Thoracic aorta (tissue), 2 donors: ENCODE measurements at places on chromosomes 12 and 14.

- no peak for DNase-seq
Measured at GRCh38 chr12:38921025-38921677, 15.8 kb upstream of the CPNE8 start.

DNA sequence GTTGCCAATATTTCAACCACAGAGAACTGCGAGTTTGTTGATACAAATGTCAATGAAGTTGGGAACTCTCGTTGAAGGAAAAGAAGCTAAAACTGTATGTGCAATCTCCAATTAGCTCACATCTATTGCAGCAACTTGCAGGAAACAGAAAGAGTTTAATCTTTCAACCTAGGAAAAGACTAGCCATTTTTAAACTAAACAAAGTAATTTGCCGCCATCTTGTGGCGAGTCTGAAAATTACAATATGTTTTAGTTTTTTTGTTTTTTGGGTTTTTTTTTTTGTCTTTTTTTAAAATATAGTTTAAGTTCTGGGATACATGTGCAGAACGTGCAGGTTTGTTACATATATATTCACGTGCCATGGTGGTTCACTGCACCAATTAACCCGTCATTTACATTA, 131.2 kb upstream of the FOXG1 start:
- DNase-seq: no peak

DNA sequence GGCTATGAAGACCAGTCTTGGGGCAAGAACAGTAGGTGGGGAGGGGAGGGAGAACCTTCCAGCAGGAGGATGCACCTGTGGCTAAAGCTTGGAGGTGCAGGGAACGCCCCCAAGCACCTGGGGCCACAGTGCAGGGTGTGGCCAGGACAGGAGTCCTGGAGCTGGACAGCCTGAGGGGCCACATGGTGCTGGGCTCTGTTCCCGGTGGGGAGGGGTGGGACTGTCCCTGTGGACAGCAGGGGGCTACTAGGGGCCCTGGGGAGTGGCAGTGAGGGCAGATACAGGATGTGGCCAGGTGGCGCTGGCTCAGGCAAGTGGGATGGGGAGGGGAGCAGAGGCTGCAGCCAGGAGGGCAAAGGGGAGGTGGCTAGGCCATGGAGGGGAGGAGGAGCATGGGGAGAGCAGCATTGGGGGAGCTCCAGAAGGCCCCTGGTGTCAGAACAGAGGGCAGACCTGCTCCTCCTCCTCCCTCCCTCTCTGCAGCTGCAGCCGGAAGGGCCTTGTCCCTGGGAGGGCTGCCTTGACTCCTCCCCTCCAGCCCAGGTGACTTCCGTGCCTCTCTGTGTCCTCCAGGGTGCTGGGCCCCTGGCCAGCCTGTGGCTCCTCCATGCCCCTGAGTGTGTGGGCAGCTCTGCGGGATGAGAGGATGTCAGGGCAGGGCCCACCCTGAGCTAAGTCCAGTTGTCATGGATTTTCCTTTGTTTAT, 68.4 kb upstream of the DLK1 start:
- DNase-seq: no peak

DNA sequence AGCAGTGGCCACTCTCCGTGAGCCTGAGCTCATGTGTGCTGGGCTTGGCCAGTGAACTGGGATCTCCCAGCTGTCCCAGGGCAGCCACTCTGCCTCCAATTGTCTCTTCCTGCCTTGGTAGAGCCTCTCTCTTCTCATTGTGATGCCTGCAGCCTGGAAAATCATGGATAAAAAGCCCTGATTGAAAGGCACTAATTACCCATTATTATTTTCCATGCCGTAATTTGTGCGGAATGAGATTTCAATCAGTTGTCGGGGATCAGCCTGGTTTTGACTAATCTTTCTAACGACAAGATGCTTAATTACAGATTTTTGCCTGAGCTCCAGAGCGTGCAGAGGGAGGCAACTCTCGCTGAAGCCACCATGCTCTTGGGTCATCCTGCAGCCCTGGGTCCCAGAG, 52.7 kb downstream of the ESRRB start:
- DNase-seq: no peak

DNA sequence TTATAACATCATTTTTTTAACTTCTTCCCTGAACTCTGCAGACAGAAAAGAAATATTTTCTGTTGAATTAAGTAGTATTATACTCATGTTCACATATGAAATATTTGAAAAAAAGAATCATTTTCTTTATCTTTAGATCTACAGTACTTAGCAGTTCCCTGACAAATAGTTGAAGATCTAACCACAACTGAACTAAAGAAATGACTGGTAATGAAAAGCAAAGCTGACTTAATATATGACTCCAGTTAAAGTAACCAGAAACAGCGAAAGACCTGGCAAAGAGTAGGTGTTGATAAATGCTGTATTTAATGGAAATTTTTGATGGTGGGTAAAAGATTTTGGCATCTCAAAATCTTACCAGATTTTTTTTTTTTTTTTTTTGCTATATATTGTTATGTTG, 207.1 kb upstream of the SLC16A7 start:
- DNase-seq: no peak

GRCh38 chr12:75705749-75706711, 194.6 kb upstream of the KRR1 start:
- DNase-seq: peak; percentile 4

- DNase-seq: no peak
Measured at GRCh38 chr12:110530511-110530910, 28.4 kb downstream of the RAD9B start.

DNA sequence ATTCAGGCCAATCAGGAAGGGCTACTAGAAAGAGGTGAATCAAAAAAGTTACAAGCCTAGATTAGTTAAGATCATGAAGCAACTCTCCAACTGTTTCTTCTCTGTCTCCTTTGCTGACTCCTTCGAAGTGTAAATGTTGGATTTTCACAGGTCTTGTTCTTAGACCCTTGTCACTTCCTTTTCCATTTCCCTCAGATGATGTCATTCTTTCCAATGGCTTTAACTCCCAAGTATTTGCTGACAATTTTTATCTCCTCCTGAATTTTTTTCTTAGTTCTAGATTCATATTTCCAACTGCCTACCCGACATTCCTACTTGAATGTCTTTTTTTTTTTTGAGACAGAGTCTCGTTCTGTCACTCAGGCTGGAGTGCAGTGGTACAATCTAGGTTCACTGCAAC, 10.8 kb downstream of the GAS2L3 start:
- no peak for DNase-seq

GRCh38 chr14:71138448-71139293, 231.4 kb downstream of the PCNX1 start:
- DNase-seq: no peak

DNA sequence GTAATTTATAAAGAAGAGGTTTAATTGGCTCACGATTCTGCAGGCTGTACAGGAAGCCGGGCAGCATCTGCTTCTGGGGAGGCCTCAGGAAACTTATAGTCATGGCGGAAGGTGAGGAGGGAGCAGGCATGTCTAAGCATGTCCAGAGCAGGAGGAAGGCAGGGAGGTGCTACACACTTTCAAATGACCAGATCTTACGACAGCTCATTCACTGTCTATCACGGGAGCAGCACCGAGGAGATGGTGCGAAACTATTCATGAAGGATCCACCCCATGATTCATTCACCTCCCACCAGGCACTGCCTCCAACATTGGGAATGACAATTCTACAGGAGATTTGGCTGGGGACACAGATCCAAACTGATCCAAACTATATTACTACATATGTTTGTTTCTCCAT, 10.0 kb downstream of the SFSWAP start:
- no peak for DNase-seq

DNA sequence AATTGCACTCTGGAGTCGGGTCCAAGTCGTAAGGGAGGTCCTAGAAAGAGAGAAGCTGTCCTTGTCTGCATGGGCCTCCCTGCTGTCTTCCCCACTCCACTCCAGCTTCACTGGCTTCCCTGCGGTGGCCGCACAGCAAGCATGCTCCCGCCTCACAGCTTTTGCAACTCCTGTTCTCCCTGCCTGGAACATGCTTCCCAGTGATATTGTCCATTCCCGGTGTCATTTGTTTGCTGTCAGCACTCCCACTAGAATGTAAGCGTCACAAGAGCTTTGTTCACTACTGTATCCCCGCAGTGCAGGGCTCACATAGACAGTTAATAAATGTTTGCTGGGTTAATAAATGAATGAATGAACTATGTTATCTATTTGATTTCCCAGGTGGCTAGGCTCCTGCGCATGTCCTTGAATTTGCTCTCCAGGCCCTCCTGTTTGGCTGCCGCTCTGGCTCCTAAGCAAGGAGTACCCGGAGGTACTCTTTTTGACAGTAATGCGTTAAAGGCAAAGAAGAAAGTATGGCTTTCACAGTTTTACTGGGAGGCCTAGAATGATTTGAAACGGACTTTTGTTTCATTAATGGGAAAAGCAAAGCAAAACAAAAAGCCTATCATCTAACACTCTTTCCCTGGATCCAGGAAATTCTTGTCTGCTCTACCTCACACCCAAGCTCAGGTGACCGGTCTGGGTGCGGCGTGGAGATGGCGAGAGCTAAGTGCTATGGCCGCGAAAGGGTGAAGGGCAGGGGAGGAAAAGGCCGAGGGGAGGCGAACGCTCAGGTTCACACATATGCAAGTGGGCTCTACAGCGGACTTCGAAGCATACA, 6.2 kb upstream of the SLC7A7 start:
- DNase-seq: no peak

GRCh38 chr14:56490379-56490778, 89.2 kb upstream of the TMEM260 start:
- DNase-seq: no peak

- no peak for DNase-seq
Measured at GRCh38 chr12:95173392-95174251, 43.6 kb downstream of the FGD6 start.
